Activated naive CD8-positive, alpha-beta T cell treated with anti-CD3 and anti-CD28 coated beads, Interleukin-2, amount 50 U/mL, for 16 hours (primary cell): ENCODE measurements at places on chromosomes 5 and 9.
A peak's percentile ranks its signal among the peaks of the same experiment; 100 is the strongest.

GRCh38 chr5:141349917-141350619 is at the start of gene PCDHGB1:
PCDHGB1 (plus strand) TSS chr5:141350099; CDS start chr5:141350261, 162 bp downstream.
- DNase-seq = no peak

DNA sequence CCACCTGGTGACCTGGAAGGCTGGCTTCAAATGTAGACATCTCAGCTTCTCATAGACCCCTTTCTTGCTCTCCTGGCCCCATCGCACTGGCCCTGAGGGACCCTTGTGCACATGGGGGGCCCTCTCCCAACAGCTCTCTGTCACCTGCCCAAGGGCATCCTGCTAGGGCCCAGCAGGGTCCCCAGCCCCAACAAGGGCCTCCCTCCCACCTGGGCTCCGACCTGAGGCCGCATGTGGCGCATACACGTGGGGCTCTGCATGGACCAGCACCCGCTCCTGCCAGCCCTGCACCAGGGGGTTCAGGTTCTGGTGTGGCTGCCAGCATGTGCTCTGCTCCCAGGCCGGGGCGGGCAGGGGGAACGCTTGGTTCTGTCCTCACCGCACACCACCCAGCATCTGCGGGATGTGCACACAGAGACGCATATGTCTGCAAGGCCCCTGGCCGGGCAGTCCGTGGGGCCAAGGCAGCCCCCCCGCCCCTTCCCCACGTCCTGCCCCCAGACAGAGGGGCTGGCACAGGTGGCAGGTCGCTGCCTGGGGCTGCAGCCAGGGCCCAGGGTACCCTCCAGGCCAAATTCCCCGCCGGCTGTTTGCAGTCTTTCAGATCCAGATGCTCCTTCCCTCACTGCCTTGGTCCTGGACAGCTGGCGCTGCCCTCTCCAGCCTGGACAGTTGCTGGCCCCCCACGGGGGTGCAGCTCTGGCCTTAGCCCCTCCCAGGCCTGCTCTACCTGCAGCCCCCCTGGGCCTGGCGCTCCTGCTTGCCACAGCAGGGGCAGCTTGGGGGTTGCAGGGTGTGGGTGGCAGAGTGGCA is 17.9 kb upstream of the NRARP start:
- no peak for DNase-seq

GRCh38 chr5:3429962-3430361 is 165.7 kb upstream of the IRX1 start:
- DNase-seq = no peak

- no peak for DNase-seq
Observed at GRCh38 chr5:10936081-10936855, 175.2 kb upstream of the DAP start.

DNA sequence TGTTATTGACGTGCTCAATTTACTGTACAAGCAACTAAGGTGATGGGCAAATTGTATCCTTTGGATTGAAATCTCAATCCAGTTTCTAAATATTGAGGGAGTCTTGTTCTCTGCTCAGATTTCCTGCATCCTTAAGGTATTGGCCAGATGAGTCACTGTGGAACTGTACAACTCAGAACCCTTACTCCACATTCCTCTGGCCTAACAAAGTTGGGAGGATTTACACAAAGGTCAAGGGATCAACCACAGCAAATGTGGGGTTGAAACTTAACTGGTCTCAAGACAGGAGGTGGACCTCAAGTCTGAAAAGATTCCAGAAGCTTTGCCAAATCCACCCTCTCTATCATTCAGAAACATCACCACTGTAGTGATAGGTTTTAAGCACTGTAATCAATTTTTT is 81.5 kb upstream of the AGXT2 start:
- no peak for DNase-seq

- no peak for DNase-seq
Observed at GRCh38 chr5:1185629-1186350, 15.6 kb upstream of the SLC6A19 start.

DNA sequence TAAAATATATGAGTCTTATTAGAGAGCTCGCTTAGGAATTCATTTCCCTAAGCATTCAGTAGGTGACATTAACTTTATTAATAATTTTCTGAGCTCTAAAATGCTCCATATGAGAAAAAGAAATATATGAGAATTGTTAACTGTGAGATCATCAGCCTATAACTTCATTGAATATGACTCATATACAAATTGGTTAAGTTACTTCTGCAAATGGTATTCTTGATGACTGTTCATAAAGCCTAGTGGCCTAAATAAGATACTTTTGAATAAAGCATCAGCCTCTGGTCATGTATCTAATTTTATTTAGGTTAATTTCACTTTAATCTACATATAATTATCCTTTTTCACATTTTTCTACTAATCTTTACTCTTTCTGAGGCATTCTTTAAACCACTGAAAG is 710.2 kb upstream of the ACO1 start:
- DNase-seq = no peak

DNA sequence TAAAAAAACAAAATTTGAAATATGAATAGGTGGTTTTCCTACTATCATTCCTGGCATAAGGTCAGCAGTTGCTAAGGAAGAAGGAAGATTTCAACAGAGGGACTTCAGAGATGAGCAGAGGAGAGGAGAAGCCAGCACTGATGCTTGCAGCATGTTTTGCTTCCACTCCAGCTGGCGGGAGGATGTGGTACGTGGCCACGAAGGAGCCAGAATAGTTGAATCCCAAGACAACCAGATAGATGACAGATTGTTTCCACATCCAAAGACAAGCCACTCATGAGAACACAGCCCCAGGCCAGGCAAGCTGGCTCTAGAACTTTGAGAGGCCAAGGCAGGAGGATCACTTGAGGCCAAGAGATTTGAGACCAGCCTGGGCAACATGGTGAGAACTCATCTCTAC is 15.1 kb downstream of the TIMD4 start:
- DNase-seq = no peak

GRCh38 chr5:1316588-1317340 is 21.9 kb upstream of the TERT start:
- DNase-seq = no peak

GRCh38 chr9:137267933-137268355 is 9.6 kb upstream of the TOR4A start:
- DNase-seq = no peak

GRCh38 chr9:109085510-109085909 is 34.2 kb downstream of the TMEM245 start:
- DNase-seq = no peak

DNA sequence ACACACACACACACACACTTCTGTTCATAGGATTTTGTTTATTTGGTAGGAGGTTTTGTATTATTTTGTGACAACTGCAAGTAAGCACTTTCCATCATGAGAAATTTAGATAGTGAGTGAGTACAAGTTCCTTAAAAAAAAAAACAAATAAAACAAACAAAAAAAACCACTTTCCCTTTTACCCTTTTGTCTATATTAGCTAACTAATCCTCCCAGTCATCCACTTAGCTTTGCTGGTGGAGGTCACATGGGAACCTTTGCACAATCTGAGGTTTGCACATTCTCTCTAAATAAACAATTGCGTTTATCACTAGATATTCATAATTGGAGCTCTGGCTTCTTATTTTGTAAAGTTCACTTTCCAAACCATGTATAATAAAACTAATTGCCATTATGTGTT is 6.8 kb downstream of the ITGA1 start:
- DNase-seq = no peak

DNA sequence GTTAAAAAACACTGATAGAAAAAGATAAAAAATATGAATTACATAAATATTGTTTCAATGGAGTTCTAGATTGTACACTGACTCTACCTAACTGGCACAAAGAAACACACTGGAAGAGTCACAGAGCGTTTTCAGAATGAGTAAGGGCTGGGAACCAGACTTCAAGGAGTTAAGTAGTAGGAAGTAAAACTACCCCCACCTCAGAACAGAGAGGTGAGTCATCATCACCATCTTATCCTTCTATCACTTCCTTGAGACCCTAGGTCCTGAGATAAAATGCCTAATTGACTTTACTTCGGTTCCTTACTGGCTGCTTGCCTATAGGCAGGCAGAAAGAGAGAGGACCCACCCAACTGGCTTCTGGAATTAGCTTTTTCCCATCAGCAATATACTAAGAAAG is 79.7 kb downstream of the ELAVL2 start:
- no peak for DNase-seq

- DNase-seq = no peak
Observed at GRCh38 chr9:121672986-121673385, 21.6 kb downstream of the DAB2IP start.

- DNase-seq = no peak
Observed at GRCh38 chr5:139710319-139711066, 62.3 kb downstream of the CXXC5 start.

DNA sequence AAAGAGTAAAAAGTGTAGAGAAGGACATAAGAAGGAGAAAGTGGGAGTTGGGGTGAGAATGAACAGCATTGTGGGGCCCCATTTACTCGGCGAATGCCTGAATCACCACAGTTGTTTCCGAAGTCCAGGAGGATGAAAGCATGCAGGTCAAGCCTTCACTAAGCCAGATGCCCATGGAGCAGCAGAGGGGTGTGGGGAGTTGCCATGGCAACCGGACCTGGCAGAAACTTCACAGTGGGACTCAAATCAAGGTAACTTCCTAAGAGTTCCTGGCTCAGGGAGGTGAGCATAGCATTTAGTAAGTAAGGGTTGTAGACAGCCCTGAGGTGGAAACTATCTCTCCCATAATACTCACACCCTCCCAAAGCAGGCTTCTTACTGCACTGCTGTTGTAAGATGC is 357.1 kb downstream of the TRIM32 start:
- no peak for DNase-seq

GRCh38 chr5:15501091-15501791 is 1.3 kb downstream of the FBXL7 start:
- DNase-seq = no peak

GRCh38 chr9:79989079-79989478 is 417.3 kb downstream of the TLE4 start:
- DNase-seq = no peak

DNA sequence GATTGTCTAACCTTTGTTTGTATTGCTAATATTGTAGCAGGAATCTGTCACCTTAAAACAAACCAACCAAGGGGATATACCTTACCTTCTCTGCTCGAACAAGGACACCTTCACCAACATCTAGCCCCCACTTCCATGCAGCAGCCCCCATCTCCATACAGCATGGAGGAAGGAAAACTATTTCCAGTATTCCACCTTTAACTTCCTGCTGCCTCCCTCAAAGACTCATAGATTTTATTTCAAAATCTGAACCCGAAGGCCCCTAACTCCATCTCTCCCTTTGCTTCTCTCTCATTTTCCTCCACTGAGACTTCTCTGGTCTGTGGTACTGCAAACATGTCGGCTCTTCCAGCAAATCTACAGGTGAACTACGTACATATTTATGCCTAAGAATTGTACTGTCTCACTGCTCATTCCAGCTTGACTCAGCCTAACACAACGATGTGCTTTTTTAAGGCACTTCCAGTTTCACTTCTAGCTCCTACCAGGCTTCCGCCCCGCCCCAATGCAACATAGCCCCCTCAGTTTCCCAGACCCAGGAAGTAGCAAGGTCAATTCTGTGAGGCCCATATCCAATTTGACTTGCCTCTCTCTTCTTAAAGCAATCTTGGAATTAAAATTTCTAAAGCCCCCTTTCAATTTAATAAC is 70.7 kb upstream of the RNF38 start:
- DNase-seq = peak; percentile 6

DNA sequence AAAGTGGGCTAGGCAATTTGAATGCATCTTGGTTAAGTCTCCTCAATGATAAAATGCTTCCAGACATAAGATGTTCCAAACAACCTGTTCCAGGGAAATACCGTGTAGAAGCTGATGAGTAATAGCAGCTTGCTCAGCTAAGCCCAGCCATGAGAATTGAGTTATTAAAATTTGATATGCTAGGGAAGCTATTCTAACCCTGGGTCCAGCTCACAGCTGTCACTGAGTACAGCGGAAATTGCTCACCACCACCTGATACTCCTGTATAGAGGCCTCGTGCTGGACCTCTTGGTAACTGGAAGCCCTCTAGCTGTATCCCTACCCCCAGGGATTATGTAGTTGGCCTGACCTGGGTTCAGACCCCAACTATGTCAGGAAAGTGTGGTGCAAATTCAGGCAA is 521.3 kb upstream of the TRPC7 start:
- DNase-seq = no peak

DNA sequence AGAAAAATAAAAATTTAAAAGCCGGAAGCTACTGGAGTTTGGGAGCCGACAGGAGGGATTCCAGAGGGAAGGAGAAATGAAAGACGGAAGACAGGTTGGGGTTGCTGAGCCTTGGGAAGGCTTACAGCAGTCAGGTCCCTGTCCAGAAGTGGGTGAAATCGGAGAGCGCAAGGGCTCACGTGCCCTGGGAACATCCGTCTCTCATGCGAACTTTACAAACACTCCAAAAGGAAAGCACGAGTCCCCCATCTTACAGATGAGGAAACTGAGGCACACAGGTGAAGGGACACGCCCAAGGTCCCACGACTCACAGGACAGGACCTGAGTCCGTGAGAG is 347 bp upstream of the OLFML2A start:
- no peak for DNase-seq

DNA sequence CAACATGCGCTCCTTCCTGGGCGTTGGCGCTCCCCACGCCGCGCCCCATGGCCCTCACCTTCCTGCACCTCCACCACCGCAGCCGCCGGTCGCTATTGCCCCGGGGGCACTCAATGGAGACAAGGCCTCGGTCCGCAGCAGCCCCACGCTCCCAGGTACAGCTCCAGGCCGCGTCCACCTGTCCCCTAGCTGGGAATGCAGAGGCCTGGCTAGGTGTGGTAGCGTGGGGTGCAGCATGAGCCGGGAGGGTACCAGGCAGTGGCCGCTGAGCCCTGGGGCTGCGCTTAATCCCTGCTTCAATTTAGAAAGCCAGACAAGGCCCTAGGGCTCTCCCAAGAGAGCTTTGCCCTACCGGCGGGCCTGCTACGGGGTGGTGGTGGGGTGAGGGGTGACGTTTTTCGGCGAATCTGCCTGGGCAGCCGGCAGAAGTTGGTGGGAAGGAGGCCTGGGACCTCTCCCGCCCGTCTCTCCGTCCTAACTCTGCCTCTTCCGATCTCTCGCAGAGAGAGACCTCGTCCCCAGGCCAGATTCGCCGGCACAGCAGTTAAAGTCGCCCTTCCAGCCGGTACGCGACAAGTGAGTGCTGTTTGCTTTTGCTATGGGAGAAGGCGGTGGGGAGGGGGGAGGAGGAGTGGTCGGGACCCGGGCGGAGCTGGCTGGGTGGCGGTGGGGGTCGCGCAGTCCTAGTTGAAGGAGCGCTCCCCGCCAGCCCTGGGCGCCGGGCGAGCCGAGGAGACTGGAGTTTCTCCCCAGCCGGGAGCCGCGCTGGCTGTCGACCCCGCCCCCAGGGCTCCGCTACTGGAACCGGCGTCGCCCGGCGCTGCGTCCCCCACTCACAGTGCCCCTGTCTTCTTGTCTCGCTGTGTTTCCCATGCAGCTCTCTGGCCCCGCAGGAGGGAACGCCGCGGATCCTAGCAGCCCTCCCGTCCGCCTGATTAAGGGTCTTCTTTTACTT is 4.8 kb downstream of the IRX1 start:
- DNase-seq = no peak

DNA sequence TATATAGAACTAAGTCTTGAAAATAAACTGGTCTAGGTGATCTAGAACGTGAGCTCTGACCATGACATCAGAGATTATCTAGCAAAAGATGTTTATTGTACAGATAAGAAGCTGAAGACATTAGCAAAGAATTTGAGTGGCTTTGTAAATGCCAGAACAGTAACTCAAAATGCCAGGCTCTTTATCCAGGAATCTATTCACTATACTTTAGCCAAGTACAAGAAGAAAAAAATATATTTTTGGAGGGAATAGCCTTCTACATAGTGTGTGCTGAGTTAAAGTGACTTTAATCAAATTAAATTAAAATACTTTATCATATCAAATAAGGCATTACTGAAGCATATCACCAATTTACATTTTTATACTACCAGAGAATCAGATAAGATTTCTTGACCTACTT is 132.6 kb upstream of the ITGA1 start:
- no peak for DNase-seq
